Muscle of leg (tissue), 16 donors: ENCODE measurements at places on chromosomes 6 and 20. TPM values are rescaled to one million over a fixed set of nuclear protein-coding genes. Genes with fewer than 3 reads are reported as not detected.

The RCAN2 gene
- total RNA-seq, result 2.2 TPM

The AKAP7 gene
- 11.0 TPM for total RNA-seq

The OLIG3 gene
- not detected for total RNA-seq

The TAAR2 gene
- total RNA-seq, result not detected

The HLA-DRB1 gene
- total RNA-seq, result 16.8 TPM

The PTCRA gene
- total RNA-seq, result not detected

The ENPP5 gene
- 4.7 TPM for total RNA-seq

The OOEP gene
- total RNA-seq, result not detected

The ZNF391 gene
- total RNA-seq, result 3.0 TPM
